ENCODE measurements at places on chromosomes 3 and 15.

DNA sequence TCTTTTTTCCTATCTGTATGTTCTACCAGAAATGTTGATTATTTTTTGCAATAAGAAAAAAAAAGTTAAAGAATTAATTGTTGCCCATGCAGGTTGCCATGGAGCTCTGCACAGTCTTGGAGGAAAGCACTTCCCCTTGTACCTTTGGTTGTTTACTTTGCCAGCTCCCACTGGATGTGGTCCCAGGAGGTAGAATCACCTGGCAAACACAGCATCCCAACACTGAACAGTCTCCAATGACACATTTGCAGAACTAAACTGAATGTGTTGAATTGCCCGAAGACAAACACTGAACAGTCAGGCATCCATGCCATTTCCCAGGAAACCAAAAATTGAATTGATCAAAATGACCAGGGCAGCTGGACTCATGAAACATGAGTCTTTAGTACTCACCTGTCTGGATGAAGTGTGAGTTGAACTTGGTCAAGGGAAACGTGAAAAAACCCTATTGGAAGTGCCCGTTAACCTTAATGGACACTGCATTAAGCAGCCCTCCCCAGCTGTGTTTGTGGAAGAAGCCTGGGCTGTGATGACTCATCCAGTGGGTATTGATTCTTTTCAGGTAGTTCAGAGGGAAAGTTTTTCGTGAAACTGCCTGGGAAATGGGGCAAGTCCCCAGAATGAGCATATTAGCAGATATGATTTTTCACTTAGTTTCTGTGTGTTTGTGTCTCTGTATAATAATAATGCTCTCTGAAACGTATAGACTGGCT, 284.7 kb upstream of the STT3B start:
- DNase-seq: no peak

GRCh38 chr3:67154429-67154828, 156.3 kb downstream of the KBTBD8 start:
- no peak for DNase-seq

DNA sequence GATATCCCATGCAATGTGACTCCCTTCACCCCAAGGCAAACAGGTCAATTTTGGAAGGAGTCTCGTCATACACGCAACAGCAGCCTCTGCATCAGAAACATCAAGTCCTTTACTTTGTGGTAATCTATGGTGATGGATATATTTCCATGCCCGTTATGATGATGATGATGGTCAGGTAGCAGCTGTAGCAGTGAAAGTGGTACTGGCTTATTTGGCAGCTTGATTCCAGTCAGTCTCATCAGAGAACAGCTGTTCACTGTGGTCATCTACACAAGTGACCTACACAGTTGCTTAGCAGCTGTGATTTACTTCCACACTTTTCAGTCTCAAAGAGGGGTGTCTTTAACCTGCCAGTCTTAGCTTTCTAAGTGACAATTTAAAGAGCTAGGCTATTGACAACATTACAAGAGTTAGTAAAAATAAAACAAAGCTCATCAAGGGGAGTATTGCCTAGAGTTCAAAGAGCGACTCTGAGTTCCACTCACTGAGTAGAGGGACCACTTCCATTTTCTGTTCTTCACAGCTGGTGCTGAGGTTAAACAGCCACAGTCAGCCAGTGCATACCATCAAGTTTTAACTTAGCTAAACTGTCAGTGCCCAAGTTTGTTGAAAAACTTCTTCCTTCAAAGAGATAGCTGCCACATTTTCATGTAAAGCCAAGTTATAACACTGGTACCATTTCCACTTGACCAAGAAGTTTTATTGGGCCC, 587.4 kb upstream of the KCNMB2 start:
- DNase-seq: no peak

- DNase-seq: no peak
Observed at GRCh38 chr3:30353711-30354467, 252.5 kb upstream of the TGFBR2 start.

DNA sequence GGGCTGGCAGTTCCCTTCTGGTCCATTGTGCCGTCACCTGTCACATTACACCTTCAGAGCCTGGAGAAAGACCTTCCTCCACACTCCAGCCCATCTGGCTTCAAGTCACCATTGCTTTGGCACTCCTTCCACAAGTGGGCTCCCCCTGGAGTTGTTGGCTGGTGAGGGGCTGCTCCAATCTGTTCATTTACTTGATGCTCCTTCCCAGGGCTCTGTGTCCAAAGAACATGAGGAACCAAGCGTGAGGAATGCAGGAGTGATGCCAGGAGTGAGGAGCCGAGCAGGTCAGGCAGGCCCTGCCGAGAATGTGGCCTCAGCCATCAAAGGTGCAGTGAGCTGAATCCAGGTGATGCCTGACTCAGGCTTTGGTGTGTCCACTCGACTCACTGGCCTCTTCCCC, 57.2 kb downstream of the OXNAD1 start:
- no peak for DNase-seq
